ENCODE measurements at places on chromosomes 7 and 10.

GRCh38 chr10:131435760-131436457 is 124.4 kb upstream of the TCERG1L start:
- DNase-seq, result no peak

DNA sequence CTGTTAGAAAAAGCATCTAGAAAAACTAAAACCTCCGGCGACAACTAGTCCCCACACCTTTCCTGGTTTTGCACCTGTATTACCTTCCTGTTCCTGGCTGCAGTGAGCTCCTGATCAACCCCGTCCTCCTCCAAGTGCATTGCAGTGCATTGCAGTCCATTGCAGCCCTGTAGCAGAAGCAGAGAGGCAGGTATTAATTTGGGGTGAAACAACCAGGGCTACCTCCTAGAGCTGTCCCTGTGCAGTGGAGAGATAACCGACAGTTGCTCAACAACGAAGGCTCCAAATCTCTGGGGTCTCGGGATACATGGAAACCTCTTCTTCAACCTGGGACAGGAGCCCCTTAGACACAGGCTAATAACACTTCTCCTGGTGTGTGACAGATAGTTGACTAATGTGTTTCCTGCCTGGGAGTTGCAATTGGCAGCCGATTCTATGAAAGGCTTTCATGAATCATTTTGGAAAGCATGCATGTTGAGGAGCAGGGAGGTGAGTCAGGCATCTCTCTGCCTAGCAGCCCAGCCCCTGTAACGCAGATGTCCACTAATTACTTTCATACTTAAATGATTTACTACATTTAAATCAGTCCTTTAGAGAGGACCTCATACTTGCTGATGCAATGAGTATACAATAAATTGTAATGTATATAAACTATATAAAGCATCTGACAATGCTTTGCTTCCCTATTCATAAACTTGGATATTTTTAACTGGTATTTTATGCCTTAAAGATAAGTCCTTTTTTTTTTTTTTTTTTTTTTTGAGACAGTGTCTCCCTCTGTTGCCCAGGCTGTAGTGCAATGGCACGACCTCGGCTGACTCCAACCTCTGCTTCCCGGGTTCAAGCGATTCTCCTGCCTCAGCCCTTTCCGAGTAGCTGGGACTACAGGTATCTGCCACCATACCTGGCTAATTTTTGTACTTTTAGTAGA is 59.0 kb downstream of the PRR15 start:
- peak; percentile 96 for DNase-seq

DNA sequence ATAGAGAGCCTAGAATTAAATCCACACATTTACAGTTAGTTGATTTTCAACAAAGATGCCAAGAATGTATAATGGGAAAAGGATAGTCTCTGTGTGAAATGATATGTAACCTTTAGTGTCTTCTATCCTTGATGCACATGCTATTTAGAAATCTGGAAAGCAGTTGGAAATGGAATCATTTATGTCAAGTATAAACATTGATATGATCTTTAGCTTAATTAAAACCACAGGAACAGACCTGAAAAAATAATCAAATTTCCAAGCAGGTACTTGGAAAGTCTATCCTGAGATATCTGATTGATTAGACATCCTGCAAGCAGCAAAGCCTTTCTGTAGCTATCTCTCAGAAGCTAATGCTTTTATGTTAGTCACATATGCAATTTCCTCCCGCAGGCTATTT is 24.4 kb upstream of the SRI start:
- no peak for DNase-seq

GRCh38 chr10:74748468-74749031 is 77.8 kb upstream of the KAT6B start:
- DNase-seq, result no peak

DNA sequence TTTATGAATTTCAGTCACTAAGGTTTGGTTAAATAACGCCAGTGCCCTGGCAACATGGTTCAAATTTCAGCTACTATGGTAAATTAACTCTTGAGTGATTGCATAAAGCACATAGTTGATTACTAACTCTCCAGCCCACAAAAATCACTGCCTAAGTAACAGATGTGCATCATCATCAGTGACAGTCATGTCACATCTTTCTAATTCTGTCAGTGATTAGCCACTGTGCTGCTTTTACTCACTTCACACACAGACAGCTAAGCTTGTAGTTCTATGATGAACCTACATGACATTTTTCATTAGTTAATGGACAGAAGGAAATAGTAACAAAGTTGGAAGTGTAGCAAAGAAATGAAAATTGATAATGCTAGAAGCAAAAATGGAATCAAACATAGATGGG is 108.9 kb downstream of the DNAH11 start:
- DNase-seq, result no peak
